Activated B cell treated with CpG ODN at 0.5 μM for 24 hours (primary cell): ENCODE measurements at places on chromosomes 1 and 21. TPM values are rescaled to one million over a fixed set of nuclear protein-coding genes. Genes with fewer than 3 reads are reported as not detected.

DNA sequence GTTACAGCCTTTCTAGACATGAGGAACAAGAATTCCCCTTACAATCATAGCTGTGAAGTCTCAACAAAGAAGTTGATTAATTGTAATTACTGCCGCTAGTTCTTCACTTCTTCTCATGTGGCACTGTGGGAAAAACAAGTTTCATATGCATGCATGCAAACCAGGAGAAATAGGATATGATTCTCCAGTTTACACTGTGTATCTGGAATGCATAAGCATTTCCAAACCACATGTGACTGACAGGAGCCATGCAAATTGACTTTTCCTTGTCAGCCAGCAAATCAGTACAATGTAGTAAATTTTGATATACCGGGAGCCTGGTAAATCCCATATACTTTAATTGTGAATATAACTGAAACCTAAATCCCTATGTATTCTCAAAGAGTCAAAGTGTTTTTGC lies 279.3 kb downstream of the PAPPA2 start:
- no peak for DNase-seq
- H3K36me3 ChIP-seq, result no peaks in the 10 kb centered on the region
- H3K27me3 ChIP-seq, result peaks cover 9% of the 10 kb centered on the region
- no peaks in the 10 kb centered on the region for H3K4me1 ChIP-seq
- no peak overlapping the region for H3K4me3 ChIP-seq

DNA sequence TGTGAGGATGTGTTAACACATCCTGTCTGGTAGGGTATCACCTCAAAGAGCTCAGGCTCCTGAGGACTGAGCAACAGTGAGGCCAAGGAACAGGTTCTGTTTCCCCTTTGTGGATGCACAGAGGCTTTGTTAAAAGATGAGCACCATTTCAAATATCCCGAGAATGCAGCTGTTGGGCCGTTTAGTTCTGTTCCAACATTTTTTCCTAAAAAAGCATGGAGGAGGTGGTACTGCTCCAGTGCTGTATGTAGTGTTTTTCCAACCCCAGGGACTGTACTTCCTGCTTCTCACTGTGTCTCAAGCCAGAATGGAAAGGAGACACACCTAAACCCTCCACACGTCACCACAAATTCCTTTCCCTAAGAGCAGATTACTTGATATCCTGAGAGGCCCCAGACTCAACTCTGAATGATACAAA lies 53.8 kb upstream of the BCL10 start:
- H3K27ac ChIP-seq, result no peak overlapping the region
- no peak for DNase-seq
- H3K27me3 ChIP-seq, result no peaks in the 10 kb centered on the region
- peaks cover 11% of the 10 kb centered on the region for H3K36me3 ChIP-seq
- H3K4me3 ChIP-seq, result no peak overlapping the region

DNA sequence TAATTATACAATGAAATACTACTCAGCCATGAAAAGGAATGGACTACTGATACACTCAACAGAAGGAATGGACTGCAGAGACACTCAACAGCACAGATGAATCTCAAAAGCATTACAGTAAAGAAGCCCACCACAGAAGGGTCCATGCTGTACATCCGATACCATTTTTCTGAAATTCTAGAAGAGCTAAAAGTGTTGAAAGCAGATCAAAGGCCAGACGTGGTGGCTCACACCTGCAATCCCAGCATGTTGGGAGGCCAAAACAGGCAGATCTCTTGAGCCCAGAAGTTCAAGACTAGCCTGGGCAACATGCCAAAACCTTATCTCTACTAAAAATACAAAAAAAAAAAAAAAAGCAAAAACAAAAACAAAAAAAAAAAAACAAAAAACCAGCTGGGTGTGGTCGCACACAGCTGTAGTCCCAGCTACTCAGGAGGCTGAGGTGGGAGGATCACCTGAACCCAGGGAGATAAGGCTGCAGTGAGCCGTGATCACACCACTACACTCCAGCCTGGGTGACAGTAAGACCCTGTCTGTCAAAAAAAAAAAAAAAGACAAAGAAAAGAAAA lies 15.5 kb downstream of the PPP1R15B start:
- H3K27me3 ChIP-seq, result no peaks in the 10 kb centered on the region
- H3K36me3 ChIP-seq, result peaks cover 35% of the 10 kb centered on the region
- peaks cover 3% of the 10 kb centered on the region for H3K4me1 ChIP-seq

The TMEM54 gene
- 0.44 and 0.66 TPM in 2 replicates for total RNA-seq

The LCE7A gene
- not detected in 2 replicates for total RNA-seq
